H4 (cell line): ENCODE measurements at places on chromosomes 1 and 21.

GRCh38 chr1:43587594-43587993, 56.9 kb downstream of the PTPRF start:
- DNase-seq, result no peak

DNA sequence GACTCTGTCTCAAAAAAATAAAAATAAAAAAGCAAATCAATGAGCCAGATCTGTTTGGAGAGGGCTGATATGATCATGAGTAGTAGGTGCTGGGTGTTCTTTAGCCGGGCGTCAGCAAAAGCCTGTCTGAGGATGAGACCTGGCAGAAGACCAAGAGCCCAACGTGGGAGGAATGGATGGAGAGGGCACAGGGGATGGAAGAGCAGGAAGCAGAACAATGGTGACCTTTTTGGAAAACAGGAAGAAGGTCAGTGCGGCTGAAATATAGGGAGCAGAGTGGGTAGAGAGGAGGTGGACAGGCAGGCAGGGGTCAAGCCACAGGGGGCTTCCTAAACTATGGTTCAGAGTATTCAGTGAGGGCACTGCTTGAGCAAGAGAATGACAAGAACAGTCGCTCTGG, 30.9 kb downstream of the VWA5B1 start:
- DNase-seq, result no peak

GRCh38 chr1:232247669-232248068, 382.3 kb downstream of the SIPA1L2 start:
- DNase-seq, result no peak

DNA sequence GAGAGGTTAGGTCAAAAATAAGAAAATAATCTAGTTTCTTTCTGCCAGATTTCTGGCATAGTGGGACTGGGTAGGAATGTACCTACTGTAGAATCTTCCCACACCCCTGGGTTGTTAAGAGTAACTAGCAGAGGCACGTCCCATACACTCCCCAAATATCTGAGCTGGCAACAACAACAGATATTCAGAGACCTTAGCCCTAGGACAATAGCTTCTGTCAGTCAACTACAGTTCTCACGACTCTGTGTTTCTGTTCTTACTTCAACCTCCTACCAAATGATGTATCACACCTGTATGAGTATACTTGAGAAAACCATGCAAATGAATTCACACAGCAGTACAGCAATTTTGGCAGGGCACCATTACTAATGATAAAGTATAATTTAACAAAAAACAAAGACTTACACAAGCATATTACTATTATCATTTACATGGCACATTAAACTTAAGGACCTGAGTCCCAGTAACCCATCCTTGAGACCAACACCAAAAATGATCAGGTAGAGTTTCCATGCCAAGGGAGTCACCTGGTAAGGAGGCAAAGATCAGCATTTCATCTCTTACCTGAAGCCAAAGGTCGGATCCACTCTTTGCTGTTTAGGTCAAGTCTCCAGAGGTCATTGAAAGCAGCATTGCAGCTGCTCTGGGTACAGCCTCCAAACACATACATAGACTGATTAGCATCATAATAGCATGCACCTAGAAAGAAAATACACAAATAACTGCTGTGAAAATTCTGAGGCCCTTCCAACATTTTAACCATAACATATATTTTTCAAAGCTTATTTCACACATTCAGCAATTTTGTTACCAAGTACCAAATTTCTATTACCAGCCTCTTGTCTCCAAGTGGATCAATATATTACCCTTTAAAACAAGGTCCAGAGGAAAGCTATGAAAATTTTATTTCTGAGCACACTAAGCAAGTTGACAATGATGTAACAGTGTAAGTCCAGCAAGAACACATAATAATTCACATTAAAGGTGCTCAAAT, 57.5 kb upstream of the CPLANE2 start:
- no peak for DNase-seq

DNA sequence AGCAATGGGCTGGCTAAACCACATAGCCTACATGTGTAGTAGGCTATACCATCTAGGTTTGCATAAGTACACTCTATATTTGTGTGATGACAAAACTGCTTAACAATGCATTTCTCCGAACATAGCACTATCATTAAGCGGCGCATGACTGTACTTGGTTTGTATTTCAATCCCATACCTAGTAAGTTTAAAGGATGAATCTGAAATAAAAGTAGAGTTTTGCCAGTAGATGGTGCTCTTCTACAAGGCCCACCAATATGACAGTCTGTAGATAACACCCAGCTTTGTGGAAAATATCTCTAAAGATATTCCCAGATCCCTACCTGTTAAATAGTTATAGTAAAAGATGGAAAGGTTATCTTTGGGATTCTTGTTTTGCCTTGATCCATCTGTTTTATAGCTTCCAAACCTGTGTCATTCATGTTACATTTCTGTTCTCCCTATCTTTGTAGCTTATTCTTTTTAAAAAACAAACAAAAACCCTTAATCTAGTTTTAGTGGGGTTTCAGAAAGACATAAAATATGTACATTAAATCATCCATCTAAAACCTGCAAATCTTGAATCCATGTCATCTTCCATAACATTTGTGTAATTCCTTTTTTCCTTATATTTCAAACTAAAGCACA, 33.9 kb upstream of the ASPM start:
- DNase-seq, result peak; percentile 65

GRCh38 chr1:235262539-235262938, 65.4 kb downstream of the ARID4B start:
- DNase-seq, result no peak

- DNase-seq, result no peak
Observed at GRCh38 chr1:155183775-155184221, 10.1 kb downstream of the TRIM46 start.

DNA sequence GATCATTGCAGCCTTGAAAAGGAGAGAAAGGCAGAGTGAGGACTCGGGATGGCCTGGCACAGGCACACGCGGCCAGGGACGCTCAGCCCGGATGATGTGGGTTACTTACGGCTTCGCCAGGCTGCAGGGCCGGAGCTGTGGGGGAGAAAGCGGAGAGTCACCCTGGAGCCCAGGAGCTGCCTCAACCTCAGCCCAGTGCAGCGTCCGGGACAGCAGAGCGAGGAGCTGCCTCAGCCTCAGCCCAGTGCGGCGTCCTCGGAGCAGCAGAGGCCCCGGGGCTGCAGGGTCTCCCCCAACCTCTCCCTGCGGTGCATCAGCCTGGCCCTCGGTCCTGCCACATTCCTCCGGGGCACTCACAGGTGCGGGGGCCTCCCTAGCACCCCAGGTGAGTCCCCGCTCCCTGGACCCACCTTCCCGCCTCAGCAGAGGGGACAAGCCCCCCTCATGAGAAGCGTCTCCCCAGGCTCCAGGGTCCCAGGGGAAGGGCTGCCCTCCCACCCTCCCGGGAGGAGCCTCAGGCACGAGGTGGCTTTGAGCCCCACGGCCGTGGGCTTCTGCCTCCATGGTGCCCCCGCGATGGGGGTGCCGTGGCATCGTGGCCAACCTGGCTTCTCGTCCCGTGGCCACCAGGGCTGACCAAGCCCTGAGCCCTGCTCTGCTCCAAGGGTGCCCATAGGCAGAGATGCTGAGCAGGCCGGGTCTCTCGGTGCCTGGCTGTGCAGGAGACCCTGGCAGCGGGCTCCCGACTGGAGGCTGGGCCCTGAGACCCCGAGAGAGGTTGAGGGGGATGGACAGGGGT, 10.5 kb upstream of the RNF223 start:
- no peak for DNase-seq

GRCh38 chr1:200971955-200972711, 51.4 kb downstream of the KIF21B start:
- no peak for DNase-seq

DNA sequence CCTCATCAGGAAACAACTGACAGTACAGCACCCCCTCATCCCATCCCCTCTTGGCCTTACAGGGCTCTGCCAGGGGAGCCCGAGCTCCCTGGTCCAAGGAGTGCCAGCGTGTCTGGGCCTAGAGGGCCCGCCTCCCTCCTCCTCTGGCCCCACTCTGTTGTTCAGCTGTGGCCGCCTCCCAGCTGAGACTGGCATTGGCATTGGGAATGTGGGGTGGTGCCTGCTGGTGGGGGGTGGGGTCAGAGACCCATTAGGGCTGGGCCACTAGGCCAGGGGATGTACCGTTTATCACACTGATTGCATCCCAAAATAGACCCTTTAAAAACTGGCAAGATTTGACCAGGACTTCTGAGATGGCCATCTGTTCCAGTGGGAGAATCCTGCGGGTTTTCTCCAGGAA, 1.4 kb downstream of the LDLRAP1 start:
- DNase-seq, result no peak

- no peak for DNase-seq
Observed at GRCh38 chr21:44347911-44348451, 5.4 kb upstream of the TRPM2 start.

- no peak for DNase-seq
Observed at GRCh38 chr1:232212253-232212652, 417.7 kb downstream of the SIPA1L2 start.

GRCh38 chr1:82392513-82392912, 591.8 kb downstream of the ADGRL2 start:
- no peak for DNase-seq

- no peak for DNase-seq
Observed at GRCh38 chr1:216183454-216183853, 239.8 kb downstream of the USH2A start.

- DNase-seq, result no peak
Observed at GRCh38 chr21:42384989-42385388, 10.9 kb downstream of the TMPRSS3 start.

- no peak for DNase-seq
Observed at GRCh38 chr1:248691567-248692155, 10.9 kb downstream of the OR14I1 start.

- no peak for DNase-seq
Observed at GRCh38 chr21:44377922-44378645, 24.7 kb downstream of the TRPM2 start.

DNA sequence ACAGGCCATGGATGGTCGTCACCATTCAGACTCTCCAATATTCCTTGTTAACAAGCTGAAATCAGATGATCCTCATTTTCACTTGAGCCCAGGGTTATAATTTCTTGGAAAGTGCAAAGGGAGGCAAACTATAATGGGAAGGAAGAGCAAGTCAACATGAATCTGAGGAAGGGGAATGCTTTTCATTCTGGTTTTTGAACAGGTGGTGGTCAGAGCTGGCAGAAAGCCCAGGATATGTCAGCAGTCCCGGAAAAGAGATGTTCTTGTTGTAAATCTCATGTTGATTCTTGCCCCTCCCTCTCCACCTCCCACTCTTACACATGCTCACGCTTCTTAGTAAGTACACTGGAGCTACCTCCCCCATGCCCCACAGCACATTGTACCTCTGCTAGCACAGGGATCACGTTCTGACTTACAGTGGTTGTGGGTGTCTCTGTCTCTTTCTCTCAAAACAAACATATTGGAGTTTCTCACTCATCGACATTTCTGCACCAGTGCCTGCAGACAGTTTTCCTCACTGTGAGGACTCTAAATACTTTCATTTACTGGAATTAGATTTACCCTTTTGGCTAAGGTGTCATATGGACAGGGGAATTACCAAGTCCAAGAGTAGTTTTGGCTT, 77.6 kb downstream of the XCL2 start:
- peak; percentile 60 for DNase-seq

GRCh38 chr1:108079440-108080025, 114.6 kb upstream of the VAV3 start:
- no peak for DNase-seq

DNA sequence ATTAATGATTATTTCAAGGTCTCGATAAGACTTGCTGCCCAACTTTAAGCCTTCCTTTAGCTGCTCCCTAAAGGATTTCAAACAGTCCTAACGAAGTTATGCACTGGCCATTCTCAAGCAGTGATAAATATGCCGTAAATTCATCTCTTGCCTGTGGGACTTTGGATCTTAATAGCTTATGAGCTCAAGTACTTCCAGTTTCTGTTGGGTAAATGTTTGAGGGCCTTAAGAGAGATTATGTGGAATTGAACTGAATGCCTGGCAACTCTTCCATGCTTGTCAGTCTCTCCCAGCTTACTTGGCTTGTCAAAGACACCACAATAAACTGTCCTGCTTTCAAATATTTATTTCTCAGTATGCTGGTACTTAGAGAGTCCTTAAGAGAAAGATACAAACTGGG, 3.5 kb upstream of the OR10J4 start:
- DNase-seq, result no peak

- peak; percentile 43 for DNase-seq
Observed at GRCh38 chr1:92961131-92961895, at the start of gene DIPK1A. Gene DIPK1A, minus strand, starts transcription at chr1:92961462. Its CDS starts 33 bp downstream, at chr1:92961429.

GRCh38 chr1:27436204-27437159, 44.1 kb downstream of the GPR3 start:
- peak; percentile 78 for DNase-seq

DNA sequence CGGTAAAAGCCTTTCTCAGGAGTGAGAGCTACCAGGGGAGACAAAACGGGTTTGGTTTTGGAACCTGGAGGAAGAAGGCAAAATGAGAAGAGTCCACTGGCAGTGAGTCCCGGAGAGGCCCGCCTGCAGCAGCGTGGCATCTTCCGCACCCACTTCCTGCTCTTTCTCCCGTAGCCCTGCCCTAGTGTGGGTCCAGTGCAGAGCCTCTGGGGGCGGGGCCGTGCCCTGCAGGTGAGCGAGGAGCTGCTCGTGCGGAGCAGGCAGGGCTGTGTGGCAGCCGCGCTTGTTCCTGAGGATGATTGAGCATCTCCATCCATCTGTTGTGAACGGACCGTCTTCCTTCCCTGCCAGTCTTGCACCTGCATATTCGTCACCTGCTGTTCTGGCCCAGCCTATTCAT, 66.5 kb downstream of the PEX14 start:
- DNase-seq, result no peak

GRCh38 chr1:59218521-59219236, 78.2 kb upstream of the FGGY start:
- DNase-seq, result no peak

GRCh38 chr21:42499444-42500112, 3.6 kb upstream of the RSPH1 start:
- DNase-seq, result no peak

DNA sequence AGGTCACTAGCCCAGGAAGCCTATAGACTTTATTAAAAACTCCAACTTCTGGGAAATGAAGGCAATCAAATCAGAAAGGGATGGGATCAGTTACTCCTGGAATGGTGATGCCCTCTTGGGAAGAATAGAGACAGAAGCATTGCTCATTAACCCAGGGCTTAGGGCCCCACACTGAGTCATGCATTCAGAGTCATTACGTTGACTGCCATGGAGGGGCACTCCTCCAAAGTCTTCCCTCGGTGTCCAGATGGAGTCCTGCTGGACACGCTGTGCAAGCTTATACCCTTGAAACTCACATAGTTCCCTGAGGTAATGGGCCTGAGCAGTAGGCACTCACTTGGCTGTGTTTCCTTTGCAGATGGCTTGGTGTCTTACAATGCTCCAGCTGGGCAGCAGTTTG, 35.2 kb upstream of the HSD17B7 start:
- no peak for DNase-seq

- DNase-seq, result peak; percentile 68
Observed at GRCh38 chr1:230186003-230186863, 119.2 kb downstream of the GALNT2 start.

GRCh38 chr21:14762734-14763694, 216.9 kb upstream of the SAMSN1 start:
- no peak for DNase-seq

- no peak for DNase-seq
Observed at GRCh38 chr1:25053576-25054250, 123.6 kb upstream of the RUNX3 start.

GRCh38 chr1:89953131-89953626, 41.7 kb upstream of the ZNF326 start:
- peak; percentile 50 for DNase-seq

- no peak for DNase-seq
Observed at GRCh38 chr1:26067432-26067911, at the start of gene TRIM63. Gene TRIM63, minus strand, starts transcription at chr1:26067630. Its CDS starts 136 bp downstream, at chr1:26067494.

- DNase-seq, result no peak
Observed at GRCh38 chr1:236143104-236143948, 987 bp downstream of the GPR137B start.

GRCh38 chr1:227922501-227923352, 25.0 kb downstream of the WNT9A start:
- DNase-seq, result no peak
